Uterus (tissue), 4 donors: ENCODE measurements at places on chromosomes 5 and 9. TPM values are rescaled to one million over a fixed set of nuclear protein-coding genes. Genes with fewer than 3 reads are reported as not detected.

GRCh38 chr5:161093100-161093499 lies 241.1 kb upstream of the ATP10B start:
- H3K36me3 ChIP-seq: no peaks in the 10 kb centered on the region
- H3K27ac ChIP-seq: no peak overlapping the region
- H3K4me3 ChIP-seq: no peak overlapping the region
- no peak for DNase-seq

DNA sequence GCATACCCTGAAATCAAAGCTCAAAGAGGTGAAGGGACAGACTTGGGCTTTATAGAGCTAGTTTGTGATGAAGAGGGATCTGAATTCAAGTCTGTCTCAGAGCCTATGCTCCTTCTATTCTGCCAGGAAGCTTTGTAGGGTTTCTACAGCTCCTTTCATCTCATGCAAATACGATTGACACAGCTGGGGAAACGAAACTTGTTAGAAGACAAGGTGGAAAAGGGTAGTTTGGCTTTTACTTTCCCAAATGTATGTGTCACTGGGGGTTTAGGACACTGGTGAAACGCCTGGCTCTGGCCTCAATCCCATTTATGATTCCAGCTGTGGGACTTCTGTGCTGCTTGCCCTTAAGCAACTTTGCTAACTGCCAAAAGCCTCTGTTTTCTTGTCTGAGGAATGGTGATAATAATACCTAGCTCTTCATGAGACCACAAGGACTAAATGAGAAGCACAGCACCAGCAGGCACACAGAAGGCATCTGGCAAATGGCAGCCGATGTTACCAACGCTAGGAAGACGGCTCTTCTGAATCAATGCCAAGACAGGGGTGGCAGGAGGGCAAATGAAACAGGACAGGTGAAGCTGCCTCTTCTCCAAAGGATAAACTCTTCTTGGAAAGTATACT lies 70.3 kb upstream of the EQTN start:
- peaks cover 26% of the 10 kb centered on the region for H3K4me1 ChIP-seq
- DNase-seq: no peak
- H3K4me3 ChIP-seq: no peak overlapping the region
- H3K27ac ChIP-seq: peak overlapping the region; percentile 65

DNA sequence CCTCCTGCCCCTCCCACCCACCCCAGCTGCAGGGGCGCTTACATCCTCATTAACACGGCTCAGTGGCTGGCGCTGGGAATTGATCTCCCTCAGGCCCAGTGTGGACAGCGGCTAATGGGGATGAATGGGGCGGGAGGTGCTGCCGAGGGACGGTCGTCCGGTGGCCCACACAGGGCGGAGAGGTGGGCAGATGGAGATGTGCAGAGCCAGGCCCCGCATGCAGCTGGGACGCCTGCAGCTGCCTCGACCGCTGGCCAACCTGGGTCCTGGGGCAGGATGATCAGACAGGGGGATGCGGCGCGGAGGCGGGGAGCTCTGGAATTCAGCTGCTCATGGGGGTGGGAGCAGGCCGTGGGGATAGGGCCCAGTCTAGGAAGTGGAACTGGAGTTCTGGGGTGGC lies 17.6 kb downstream of the TSPAN17 start:
- no peak overlapping the region for H3K27ac ChIP-seq
- H3K4me3 ChIP-seq: no peak overlapping the region
- H3K36me3 ChIP-seq: no peaks in the 10 kb centered on the region
- no peaks in the 10 kb centered on the region for H3K27me3 ChIP-seq
- H3K4me1 ChIP-seq: no peaks in the 10 kb centered on the region

GRCh38 chr9:4657426-4658159 lies 4.5 kb upstream of the PLPP6 start:
- no peaks in the 10 kb centered on the region for H3K4me1 ChIP-seq
- no peak overlapping the region for H3K27ac ChIP-seq
- no peaks in the 10 kb centered on the region for H3K27me3 ChIP-seq
- no peak for DNase-seq
- H3K4me3 ChIP-seq: no peak overlapping the region

DNA sequence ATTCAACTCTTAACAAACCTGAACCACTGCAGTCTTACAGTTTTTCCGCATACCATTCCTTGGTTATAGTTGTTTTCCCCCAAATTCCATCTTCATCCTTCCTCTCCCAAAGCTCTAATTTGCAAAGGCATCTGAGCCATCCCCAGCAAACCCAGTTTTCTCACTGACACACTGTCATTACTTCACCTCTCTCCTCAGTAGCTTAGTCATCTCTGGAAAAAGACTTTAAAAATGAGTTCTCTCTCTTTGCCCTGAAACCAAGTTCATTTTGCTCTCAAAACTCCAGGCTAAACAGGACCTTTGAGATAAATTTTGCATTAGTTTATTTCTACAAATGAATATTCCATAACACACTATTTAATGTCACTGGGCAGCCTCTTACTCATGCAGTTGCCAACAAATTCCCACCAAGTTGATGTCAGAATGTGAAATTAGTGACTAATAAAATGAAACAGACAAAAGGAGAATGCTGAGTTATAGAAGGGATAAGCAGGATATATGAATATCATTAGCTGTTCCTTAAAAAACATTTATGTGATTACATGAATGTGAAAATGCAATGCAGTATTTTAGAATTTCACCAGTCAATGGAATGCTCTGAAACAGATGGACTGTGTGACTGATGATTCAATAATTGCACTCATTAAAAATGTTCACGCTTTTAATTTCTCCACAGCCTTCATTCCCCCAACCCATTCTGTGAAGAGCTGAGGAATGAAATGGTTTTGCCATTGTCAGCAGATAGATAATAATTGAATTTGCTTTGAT lies 107.4 kb upstream of the DMAC1 start:
- no peak for DNase-seq
- no peaks in the 10 kb centered on the region for H3K27me3 ChIP-seq
- no peaks in the 10 kb centered on the region for H3K36me3 ChIP-seq
- H3K4me1 ChIP-seq: no peaks in the 10 kb centered on the region
- H3K27ac ChIP-seq: no peak overlapping the region

GRCh38 chr5:160679567-160680309 lies 172.3 kb downstream of the ATP10B start:
- no peaks in the 10 kb centered on the region for H3K4me1 ChIP-seq
- no peak overlapping the region for H3K4me3 ChIP-seq
- H3K27me3 ChIP-seq: no peaks in the 10 kb centered on the region
- H3K36me3 ChIP-seq: no peaks in the 10 kb centered on the region

GRCh38 chr9:121736934-121737462 lies 85.6 kb downstream of the DAB2IP start:
- H3K27ac ChIP-seq: peak overlapping the region; percentile 85
- no peaks in the 10 kb centered on the region for H3K36me3 ChIP-seq
- DNase-seq: no peak
- H3K4me1 ChIP-seq: peaks cover 16% of the 10 kb centered on the region

DNA sequence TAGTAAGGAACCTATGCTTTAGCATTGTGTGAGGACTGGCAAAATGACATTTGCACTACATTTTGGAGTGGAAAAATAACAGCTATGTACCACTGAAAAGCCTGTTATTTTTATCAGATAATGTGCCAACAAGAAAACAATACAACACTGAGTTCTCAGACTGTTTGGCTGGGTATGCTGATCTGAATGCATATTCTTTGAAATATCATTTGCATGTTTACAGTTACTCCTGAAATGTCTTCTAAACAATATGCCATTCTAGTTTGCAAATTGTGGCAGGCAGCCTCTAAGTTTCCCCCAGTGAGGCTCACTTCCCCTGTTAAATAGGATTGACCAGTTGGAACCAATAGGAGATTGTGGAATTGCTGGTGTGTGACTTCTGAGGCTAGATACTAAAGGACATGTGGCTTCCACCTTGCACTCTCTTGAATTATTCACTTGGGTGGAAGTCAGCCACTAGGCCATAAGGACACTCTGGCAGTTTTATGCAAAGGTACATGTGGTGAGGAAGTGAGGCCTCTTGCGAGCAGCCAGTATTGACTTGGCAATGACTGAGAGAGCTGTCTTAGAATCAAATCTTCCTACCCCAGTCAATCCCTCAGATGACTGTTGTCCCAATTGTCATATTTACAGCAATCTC lies 250.4 kb upstream of the PCSK5 start:
- DNase-seq: no peak
- H3K36me3 ChIP-seq: no peaks in the 10 kb centered on the region
- H3K27me3 ChIP-seq: no peaks in the 10 kb centered on the region
- no peak overlapping the region for H3K27ac ChIP-seq

DNA sequence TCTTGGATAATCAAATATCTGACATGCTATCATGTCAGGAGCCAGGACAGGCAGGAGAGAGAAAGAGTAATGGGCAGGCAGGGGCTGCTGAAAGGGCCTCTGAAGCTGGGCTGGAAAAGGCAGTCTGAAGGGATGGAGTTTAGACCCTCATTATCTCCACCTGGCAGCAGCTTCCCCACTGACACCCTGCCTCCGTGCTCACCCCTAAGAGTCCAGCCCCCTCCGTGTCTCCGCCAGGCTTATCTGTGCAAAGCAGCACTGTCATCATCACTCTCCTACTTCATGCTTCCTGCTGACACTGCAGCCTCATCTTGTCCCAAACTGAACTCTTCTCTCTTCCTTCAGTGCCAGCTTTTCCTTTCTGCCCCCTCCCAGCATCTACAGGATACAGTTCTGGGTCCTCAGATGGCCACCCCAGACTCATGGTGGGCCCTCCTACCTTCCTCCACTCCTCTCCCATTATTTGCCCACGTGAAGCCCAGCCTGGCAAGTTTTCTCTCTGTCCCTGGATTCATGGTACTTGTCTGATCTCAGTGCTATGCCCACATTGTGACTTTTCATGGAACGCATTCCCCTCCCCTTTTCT lies 70.9 kb upstream of the KLF9 start:
- H3K4me1 ChIP-seq: peaks cover 21% of the 10 kb centered on the region
- peak; percentile 50 for DNase-seq
- no peaks in the 10 kb centered on the region for H3K36me3 ChIP-seq
- H3K27me3 ChIP-seq: no peaks in the 10 kb centered on the region
- H3K4me3 ChIP-seq: no peak overlapping the region

DNA sequence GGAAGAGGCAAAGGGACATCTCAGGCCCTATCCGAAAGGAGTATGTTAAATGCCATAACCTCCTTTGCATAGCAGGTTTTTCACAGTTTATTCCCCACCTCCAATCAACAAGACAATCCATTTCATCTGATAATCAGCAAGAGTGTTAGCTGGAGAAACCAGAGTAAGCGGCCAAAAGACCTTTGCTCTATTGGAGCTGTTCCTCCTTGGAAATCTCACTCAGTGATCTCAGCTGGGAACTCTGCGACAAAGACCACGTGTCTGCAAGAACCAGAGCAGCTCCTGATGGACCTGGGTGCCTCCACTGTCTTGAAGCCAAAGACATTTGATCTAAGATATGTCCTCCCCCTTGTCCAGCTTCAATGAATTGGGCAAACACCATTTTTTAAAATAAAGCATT lies 241.0 kb downstream of the SEC61B start:
- H3K4me3 ChIP-seq: no peak overlapping the region
- no peaks in the 10 kb centered on the region for H3K36me3 ChIP-seq
- H3K27ac ChIP-seq: no peak overlapping the region
- peaks cover 11% of the 10 kb centered on the region for H3K4me1 ChIP-seq

- H3K27me3 ChIP-seq: no peaks in the 10 kb centered on the region
- DNase-seq: no peak
- H3K36me3 ChIP-seq: no peaks in the 10 kb centered on the region
Measured at GRCh38 chr5:137365126-137365865, 133.8 kb downstream of the SPOCK1 start.

DNA sequence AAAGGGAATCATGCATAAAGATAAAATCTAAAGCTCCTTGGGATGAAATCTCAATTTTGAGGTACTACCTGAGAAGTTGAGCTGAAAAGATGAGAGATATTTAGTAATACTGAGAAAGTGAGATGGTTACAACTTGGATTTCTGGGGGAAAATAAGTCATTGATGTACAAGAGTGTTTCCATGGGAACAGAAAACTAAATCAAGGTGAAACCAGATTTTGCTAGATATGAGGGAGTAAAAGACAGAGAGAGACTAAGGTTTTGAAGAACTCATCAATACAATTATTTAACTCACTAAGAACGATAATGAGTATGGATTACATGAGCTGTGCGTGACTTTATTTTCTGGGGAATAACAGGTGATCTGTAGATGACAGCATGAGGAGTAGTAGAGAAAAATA lies 10.2 kb upstream of the ST8SIA4 start:
- H3K4me3 ChIP-seq: no peak overlapping the region
- no peak overlapping the region for H3K27ac ChIP-seq
- no peak for DNase-seq
- no peaks in the 10 kb centered on the region for H3K36me3 ChIP-seq
- no peaks in the 10 kb centered on the region for H3K4me1 ChIP-seq

DNA sequence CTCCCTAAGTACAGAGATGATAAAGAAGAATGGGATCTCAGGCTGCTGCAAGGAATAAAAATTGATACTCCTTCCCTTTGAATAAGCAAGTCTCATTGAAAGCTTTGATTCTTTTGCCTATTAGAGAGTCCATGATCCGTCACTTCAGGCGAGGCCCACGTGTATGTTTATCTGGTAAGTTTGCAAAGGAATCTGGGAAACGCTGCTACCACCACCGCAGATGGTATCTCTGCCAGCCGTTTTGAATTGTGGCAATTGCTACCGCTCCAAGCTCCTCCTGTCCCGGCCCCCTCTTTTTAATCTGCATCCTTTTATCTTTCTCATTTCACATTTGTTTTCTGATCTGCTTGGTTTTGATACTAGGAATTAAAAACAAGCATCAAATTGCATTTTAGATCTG lies 42.9 kb upstream of the GRIA1 start:
- no peaks in the 10 kb centered on the region for H3K4me1 ChIP-seq
- no peak overlapping the region for H3K27ac ChIP-seq
- DNase-seq: no peak
- H3K4me3 ChIP-seq: no peak overlapping the region
- no peaks in the 10 kb centered on the region for H3K27me3 ChIP-seq

GRCh38 chr5:51373880-51374523 lies 9.2 kb upstream of the ISL1 start:
- DNase-seq: no peak
- H3K27ac ChIP-seq: no peak overlapping the region
- H3K4me3 ChIP-seq: no peak overlapping the region
- peaks cover 4% of the 10 kb centered on the region for H3K4me1 ChIP-seq
- no peaks in the 10 kb centered on the region for H3K36me3 ChIP-seq

GRCh38 chr9:95769473-95769872 lies 106.0 kb upstream of the ERCC6L2 start:
- no peaks in the 10 kb centered on the region for H3K27me3 ChIP-seq
- no peaks in the 10 kb centered on the region for H3K4me1 ChIP-seq
- H3K4me3 ChIP-seq: no peak overlapping the region
- no peak for DNase-seq
- no peaks in the 10 kb centered on the region for H3K36me3 ChIP-seq
- no peak overlapping the region for H3K27ac ChIP-seq

The IFNA13 gene
- not detected for total RNA-seq

The GHR gene
- total RNA-seq: 3.6 TPM

The TMEM141 gene
- 48.9 TPM for total RNA-seq

The DNAI1 gene
- not detected for total RNA-seq

The CDC20B gene
- total RNA-seq: not detected

The TMEM232 gene
- total RNA-seq: 1.3 TPM

The C5orf52 gene
- not detected for total RNA-seq

The OSMR gene
- 23.8 TPM for total RNA-seq

The CFAP157 gene
- total RNA-seq: 2.1 TPM
